ENCODE measurements at places on chromosomes 2 and 18. TPM values are rescaled to one million over a fixed set of nuclear protein-coding genes. Genes with fewer than 3 reads are reported as not detected.

The ANTXR1 gene
- total RNA-seq: 36.1 TPM

The DSG4 gene
- not detected for total RNA-seq

The VWA3B gene
- total RNA-seq: not detected

The TEX44 gene
- not detected for total RNA-seq

The LRATD1 gene
- 3.8 TPM for total RNA-seq

The NEU4 gene
- total RNA-seq: 0.92 TPM

The MDH1B gene
- total RNA-seq: 4.1 TPM

The LRPPRC gene
- total RNA-seq: 133 TPM

The SP9 gene
- total RNA-seq: not detected

The SP5 gene
- total RNA-seq: 7.3 TPM

The FBXO48 gene
- 1.2 TPM for total RNA-seq

The SH3RF3 gene
- 6.1 TPM for total RNA-seq

The ATOH8 gene
- total RNA-seq: 0.25 TPM

The INPP5D gene
- 0.74 TPM for total RNA-seq

The SAG gene
- not detected for total RNA-seq

The ST8SIA5 gene
- total RNA-seq: not detected

The OR6B2 gene
- not detected for total RNA-seq

The SCRN3 gene
- total RNA-seq: 26.9 TPM

The CFAP210 gene
- total RNA-seq: 0.96 TPM

The DNAH7 gene
- total RNA-seq: 3.8 TPM

The GALNT5 gene
- 1.9 TPM for total RNA-seq

The KCNF1 gene
- 1.0 TPM for total RNA-seq

The CNGA3 gene
- total RNA-seq: not detected

The CNNM4 gene
- 31.4 TPM for total RNA-seq

The ELAC1 gene
- total RNA-seq: 5.2 TPM

The IL1F10 gene
- not detected for total RNA-seq

The TCF23 gene
- not detected for total RNA-seq

The ITPRIPL1 gene
- total RNA-seq: not detected

The LHCGR gene
- total RNA-seq: not detected

The IL36RN gene
- 1.0 TPM for total RNA-seq
